ENCODE measurements at places on chromosomes 11 and 22. TPM values are rescaled to one million over a fixed set of nuclear protein-coding genes. Genes with fewer than 3 reads are reported as not detected.

Gene TRIM6
- 1.3 TPM for total RNA-seq

Gene SNX32
- under 0.01 TPM for total RNA-seq

Gene ROBO4
- 204 TPM for total RNA-seq

Gene CCDC87
- total RNA-seq = under 0.01 TPM

Gene IGSF22
- total RNA-seq = not detected

Gene DMC1
- total RNA-seq = 1.5 TPM

Gene OR8D1
- total RNA-seq = not detected

Gene OR5P2
- not detected for total RNA-seq

Gene OR52N4
- total RNA-seq = not detected

Gene C11orf16
- not detected for total RNA-seq

All from bladder microvascular endothelial cell (primary cell).